ENCODE measurements at places on chromosomes 5 and 9.
A peak's percentile ranks its signal among the peaks of the same experiment; 100 is the strongest.

DNA sequence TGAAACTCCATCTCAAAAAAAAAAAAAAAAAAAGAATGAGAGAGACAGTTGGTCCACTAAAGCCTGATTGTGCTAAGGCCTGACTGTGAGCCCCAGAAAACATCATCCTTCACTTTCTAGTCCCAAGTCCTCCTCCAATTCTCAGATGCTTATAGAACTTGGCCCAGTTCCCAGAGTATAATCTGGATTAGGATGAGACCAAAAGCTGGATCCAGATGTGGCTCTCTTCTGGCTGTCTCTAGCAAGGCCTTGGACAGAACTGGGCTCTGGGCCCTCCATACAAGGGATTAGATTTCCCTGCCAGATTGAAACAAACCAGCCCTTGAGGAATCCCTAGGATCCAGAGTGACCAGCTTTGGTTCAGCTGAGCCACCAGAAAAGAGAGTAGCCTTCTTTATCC lies 98.4 kb upstream of the ZNF366 start:
- no peak for DNase-seq

GRCh38 chr9:137127301-137128157 lies 11.4 kb upstream of the GRIN1 start:
- no peak for DNase-seq

DNA sequence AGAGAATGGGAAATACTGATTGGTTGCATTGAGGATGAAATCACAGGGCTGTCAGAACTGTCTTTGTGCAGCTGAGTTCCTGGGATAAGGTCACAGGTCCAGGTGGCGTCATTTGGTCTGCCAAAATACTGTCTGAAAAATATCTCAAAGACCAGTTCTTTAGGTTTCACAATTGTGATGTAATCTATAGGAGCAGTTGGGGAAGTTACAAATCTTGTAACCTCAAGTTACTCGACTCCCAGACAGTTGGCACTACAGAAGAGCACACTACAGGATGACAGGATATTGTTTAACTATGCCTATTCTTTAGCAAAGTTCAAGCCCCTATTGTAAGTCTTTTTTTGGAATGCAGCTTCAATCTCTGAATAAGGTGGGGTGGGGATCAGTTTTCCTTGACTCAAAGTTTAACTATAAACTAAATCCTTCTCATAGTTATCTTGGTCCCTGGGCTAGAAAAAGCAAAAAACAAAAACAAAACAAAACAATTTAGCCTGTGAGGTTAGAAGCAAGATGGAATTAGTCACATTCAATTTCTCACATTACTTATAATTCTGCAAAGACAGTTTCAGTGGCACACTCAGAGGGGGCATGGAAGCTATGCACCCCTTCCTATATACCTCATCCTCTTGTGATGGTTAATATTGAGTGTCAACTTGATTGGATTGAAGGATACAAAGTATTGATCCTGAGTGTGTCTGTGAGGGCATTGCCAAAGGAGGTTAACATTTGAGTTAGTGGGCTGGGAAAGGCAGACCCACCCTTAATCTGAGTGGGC lies 276.0 kb downstream of the AUH start:
- DNase-seq: no peak

DNA sequence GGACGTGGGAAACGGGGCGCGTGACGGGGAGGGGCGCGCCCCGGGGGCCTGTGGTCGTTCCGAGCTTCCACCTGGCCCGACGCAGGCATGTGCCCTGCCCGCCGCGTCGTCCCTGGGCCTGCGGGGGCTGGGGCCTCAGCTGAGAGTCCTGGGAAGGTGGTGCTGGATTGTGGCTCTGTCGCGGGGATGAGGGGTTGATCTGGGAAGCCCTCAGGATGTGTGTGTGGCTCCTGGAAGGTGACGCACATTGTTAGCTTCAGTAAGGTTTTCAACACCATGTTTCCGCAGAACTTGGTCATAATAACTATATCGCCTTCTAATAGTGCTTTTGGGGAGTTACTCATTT lies 589.1 kb downstream of the MTRR start:
- peak; percentile 15 for DNase-seq

- DNase-seq: peak; percentile 74
Measured at GRCh38 chr5:93017849-93018248, 563.2 kb downstream of the NR2F1-AS1 start.

DNA sequence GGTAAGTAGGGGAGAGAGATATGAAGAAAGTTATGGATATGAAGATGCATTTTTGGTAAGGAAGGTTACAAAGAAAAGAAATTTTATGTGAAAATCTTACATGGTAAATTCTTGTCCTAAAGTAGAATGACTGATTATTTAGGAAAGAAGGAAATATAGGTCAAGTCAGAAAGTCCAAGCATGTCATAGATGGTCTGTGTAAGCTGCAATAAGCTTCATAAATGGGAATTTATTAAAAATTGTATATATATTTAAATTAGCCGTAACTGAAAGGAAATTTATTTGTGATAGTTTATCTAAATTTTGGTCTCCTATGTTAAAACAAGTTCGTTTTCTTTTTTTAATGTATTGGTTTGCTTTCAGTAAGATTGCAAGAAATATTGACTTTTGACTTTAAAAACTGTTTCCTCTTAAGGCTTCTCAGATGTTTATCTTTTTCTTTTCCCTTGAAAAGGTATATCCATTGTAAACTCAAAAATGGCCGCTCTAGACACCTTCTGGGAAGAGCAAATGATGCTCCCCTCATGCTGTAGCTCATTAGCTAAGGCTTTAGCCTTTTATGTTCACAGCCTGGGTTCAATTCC lies 46.8 kb upstream of the HAPLN1 start:
- DNase-seq: no peak

DNA sequence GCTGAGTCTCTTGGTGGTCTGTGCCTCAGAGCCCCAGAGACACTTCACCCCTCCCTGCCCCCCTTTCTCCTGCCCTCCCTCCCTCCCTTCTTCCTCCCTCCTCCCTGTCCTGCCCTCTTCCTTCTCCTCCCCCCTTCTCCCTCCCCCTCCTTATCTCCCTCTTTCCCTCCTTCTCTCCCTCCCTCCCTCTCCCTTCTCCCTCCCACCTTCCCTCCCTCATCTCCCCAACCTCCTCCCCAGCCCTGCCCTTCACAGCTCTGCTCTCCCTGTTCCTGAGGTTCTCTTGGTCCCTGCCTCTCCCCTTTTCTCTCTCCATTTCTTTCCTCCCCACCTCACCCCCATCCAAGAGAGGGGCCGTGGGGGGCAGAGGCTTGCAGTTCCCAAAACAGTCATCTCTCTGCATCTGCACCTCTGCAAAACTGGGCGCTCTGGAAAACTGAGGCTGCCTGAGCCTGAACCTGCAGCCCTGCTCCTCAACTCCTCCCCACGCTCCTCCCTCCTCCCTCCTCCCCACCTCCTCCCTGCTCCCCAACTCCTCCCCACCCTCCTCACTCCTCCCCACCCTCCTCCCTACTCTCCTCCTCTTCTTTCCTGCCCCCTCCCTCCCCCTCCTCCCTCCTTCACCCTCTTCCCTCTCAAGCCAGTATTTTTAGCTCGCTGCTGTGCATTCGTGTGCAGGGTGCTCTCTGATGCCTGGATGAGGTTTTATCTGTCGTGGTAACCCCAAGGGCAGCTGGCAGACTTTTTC lies 219.1 kb downstream of the C9orf50 start:
- peak; percentile 56 for DNase-seq

DNA sequence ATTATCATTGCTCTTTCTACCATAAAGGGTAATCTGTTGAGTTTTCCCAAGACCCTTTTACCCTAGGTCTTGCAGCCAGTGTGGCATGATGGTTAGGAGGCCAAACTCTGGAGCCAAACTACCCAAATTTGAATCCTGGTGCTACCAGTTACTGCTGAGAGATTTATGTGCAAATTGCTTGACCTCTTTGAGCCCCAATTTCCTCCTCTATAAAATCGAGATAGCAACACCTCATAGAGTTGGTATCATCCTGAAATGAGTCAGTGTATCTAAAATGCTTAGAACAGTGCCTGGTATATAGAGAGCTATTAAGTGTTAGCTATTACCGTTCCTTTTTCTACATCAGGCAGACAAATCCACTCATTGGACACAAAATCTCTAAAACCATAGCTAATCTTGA lies 43.0 kb downstream of the ACTBL2 start:
- DNase-seq: no peak

GRCh38 chr5:103469288-103470040 lies 93.1 kb downstream of the NUDT12 start:
- DNase-seq: no peak

GRCh38 chr5:125928663-125929062 lies 494.5 kb upstream of the GRAMD2B start:
- DNase-seq: no peak

GRCh38 chr9:4327504-4328191 lies 27.8 kb upstream of the GLIS3 start:
- DNase-seq: peak; percentile 73

GRCh38 chr5:35356725-35357124 lies 126.4 kb upstream of the PRLR start:
- DNase-seq: no peak

Measured in fibroblast of skin of scalp (primary cell).